Activated gamma-delta T cell treated with anti-CD3 and anti-CD28 coated beads, Interleukin-2, amount 50 U/mL, for 16 hours (primary cell): ENCODE measurements at places on chromosomes 3 and 15.
A peak's percentile ranks its signal among the peaks of the same experiment; 100 is the strongest.

DNA sequence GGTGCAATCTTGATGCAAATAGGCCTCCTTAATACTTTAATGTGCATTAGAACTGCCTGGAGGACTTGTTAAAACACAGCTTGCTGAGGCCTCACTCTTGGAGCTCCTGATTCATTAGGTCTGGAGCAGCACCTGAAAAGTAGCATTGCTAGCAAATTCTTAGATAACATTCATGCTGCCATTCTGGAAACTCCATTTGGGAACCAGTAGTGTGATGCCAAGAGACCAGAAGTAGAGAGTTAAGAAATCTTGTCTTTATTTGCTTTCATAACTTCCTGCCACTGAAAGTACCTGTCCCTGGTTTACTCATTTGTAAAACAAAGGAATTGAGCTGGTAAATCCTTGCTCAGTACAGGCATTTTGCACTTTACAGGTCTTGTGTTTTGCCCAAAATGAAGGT lies 72.0 kb downstream of the RAP2B start:
- DNase-seq = no peak

GRCh38 chr3:65196663-65197062 lies 508.9 kb upstream of the ADAMTS9 start:
- no peak for DNase-seq

DNA sequence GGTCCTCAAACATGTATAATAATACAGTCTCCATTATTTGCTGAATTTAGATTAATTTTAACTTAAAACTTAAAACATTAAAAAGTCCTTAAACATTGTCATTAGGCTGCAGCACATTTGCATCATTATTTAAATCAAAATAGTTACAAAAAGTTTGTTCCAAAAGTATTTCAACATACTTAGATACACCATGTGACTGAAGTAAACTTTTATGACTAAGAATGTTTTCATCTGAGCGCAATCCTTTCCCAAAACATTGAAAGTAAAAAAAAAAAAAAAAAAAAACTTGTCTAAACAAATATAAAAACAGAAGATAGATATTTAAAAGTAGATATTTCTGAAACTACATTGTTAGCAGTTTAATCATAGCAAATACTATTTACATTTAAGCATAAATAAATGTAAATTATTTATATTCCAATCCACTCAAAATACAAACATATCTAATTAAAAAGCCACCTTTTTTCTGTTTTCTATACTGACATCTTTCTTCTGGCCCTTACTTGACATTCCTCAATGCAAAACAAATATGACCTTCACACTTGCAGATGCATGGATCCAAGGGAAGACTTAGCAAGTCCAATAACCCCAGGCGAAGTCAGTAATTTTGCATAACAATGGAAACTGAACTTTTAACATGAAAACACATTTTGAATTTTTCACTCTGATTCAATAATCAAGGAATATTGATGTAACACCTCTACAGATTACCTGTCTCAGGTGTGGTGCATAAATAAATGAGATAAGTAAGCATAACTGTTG lies 10.3 kb downstream of the FAM227B start:
- no peak for DNase-seq

GRCh38 chr15:48823237-48823636 lies 12.4 kb upstream of the CEP152 start:
- no peak for DNase-seq

- peak; percentile 34 for DNase-seq
Observed at GRCh38 chr3:45965653-45966052, 22.4 kb downstream of the CXCR6 start.

- no peak for DNase-seq
Observed at GRCh38 chr3:12995389-12996180, 77.6 kb downstream of the IQSEC1 start.

DNA sequence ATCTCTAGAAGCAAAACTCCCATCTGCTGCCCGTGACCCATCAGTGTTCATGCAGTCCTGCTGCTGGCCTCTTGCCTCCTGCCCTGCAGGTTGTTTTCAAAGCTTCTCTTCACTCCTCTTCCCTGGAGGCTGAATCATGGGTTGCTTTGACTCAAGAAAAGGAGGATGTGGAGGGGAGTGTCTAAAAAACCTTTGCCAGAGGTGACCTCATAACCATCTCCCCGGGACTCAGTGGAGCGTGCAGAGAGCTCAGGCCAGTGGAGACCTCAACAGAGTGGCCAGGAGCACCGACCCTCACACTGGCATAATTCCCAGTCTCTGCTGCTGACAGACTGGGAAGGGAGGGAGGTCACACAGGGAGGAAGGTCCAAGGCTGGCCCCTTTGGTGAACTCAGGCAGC lies 60.9 kb upstream of the ITGA11 start:
- DNase-seq = no peak

DNA sequence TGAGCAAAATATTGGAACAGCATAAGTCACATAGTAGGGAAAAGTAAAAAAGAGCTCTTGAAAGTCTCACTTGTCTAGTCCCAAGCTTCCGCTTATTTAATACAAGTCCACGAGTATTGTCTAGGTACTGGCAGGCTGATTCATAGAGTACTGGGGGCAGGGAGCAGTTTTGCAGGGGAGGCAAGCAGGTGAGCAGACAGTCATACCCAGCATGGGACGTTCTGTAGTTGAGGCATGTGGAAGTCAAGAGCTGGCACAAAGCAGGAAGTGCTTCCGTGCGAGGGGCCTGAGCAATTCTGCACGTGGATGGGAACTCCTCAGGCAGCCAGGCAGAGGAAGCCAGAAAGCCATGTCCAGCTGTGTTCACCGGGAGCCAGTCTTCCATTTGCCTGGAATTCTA lies 287.6 kb downstream of the EPHB1 start:
- DNase-seq = no peak

GRCh38 chr3:56880720-56881575 lies 79.2 kb upstream of the ARHGEF3 start:
- DNase-seq = no peak

GRCh38 chr3:160720123-160720746 lies 35.8 kb upstream of the PPM1L start:
- no peak for DNase-seq

- no peak for DNase-seq
Observed at GRCh38 chr3:7158516-7158915, 297.6 kb downstream of the GRM7 start.

- no peak for DNase-seq
Observed at GRCh38 chr3:14267976-14268375, 89.4 kb downstream of the LSM3 start.
